EL (cell line): ENCODE measurements at places on chromosomes 4 and X.

GRCh38 chrX:133435544-133436124 is 20.3 kb upstream of the GPC4 start:
- no peak for DNase-seq

GRCh38 chr4:3773552-3774001 is 7.4 kb downstream of the ADRA2C start:
- DNase-seq = no peak

- no peak for DNase-seq
Measured at GRCh38 chr4:111404673-111405072, 740.6 kb upstream of the FAM241A start.

- DNase-seq = no peak
Measured at GRCh38 chr4:1087371-1087770, 26.0 kb downstream of the RNF212 start.

- no peak for DNase-seq
Measured at GRCh38 chrX:57951666-57952319, 41.5 kb upstream of the ZXDA start.

- DNase-seq = no peak
Measured at GRCh38 chr4:25075129-25075528, 44.4 kb upstream of the LGI2 start.

- DNase-seq = no peak
Measured at GRCh38 chr4:139453041-139453370, 915 bp upstream of the RAB33B start.

DNA sequence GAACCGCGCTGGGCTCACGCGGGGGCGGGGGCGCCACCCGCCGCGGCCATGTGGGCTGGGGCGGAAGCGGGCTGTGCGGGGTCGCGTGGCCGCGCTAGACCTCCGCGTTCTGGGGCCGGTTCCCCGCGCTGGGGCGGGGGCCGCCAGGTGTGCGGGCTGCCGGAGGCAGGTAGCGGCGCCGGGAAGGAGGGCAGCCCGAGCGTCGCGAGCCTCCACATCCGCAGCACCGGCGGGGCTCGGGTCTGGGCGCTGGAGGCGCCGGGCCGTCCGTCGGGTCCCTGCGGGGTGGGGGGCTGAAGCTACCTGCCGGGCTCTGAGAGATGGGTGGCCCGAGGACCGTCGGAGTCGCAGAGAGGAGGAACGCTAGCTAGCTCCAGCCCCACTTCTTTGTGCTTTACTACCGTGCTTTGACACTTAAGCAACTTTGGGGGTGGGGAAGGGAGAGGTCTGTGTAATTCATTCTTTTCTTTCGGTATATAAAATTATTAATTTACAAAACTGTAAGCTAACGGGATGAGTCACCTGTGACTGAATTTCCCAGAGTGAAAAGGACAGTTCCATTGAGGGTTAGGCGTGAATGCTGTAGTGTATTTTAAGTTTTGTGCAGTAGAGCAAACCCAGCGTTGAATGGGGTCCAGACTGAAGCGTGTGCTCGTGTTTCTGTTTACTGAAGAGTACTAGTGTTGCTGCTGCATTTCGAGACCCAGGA is 689 bp downstream of the METAP1 start:
- DNase-seq = peak; percentile 40

- no peak for DNase-seq
Measured at GRCh38 chrX:106144755-106145639, 23.1 kb upstream of the PWWP3B start.

DNA sequence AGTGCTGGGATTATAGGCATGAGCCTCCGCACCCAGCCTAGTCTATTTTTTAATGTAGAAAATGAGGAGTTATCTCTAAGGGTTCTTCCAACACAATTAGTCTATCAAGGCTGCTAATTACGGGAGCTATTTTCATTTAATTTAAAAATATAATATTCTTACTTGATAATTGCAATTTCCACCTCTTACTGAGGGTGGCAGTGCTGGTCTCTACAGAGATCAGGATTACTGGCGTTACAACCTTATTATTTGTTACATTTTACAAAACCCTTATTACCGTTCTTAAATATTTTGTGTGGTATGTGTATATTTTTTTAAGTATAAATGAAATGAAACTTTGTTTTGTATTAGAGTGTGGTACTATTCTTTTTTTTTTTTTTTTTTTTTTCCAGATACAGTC is 17.6 kb upstream of the GK start:
- DNase-seq = no peak

GRCh38 chr4:42344309-42344708 is 53.0 kb upstream of the SHISA3 start:
- no peak for DNase-seq

DNA sequence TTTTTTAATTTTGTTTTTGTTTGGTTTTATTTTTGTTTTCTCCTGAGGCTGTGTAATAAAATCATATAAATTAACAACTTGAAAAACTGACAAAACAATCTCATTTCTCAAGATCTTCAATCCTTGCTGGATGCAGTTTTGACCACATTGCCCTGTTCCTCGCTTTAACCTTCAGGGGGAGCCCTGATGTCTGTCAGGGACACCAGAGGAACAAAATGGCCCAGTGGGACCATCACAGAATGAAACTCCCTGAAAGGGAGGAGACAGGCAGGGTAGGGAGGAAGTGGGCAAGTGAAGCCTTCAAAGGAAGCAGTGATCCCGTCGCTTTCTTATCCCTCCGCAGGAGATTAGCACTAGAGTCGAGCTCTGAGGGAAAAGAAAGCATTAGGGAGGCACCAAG is 274.9 kb upstream of the LDB2 start:
- DNase-seq = peak; percentile 7

DNA sequence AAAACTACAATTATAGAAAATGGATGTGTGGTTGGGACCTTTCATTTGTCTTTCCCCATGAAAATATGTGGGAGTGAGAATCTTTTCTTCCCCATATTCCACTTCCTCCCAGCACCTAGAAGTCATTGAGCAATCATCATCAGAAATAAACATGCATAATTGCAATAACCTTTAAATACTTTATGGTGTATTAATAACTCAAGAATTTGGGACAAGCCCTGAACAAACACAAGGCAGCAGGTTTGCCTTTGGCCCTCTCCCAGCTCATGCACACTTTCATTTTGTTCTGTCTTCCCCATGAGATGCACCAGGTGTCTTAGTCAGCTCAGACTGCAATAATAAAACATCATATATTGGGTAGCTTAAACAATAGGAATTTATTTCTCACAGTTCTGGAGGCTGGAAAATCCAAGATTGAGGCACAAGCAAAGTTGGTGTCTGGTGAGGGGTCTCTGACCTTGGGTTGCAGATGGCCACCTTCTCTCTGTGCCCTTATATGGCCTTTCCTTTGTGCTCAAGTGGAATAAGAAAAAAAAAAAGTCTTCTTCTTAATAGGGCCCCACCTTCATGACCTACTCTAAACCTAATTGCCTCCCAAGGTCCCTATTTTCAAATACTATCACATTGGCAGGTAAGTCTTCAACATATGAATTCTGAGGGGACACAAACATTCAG is 34.7 kb upstream of the TMEM184C start:
- DNase-seq = peak; percentile 51

DNA sequence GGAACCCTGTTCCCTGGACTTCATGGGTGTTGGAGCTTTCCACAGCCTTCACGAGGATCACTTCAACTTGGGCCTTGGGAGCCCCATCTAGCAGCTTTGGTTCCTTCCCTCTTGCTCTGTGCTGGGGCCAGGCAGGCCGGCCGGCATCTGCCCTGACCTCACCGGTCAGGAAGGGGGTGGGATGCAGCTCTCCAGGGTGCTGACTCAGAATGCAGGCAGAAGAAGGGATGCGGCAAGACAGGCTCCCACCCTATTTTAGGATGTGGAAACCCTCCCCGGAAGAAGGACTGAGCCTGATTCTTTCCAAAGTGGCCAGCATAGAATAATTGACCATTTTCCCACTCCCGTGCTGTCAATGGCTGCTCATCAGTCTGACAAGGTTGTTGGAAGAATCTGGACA is 47.1 kb downstream of the FHDC1 start:
- peak; percentile 21 for DNase-seq

DNA sequence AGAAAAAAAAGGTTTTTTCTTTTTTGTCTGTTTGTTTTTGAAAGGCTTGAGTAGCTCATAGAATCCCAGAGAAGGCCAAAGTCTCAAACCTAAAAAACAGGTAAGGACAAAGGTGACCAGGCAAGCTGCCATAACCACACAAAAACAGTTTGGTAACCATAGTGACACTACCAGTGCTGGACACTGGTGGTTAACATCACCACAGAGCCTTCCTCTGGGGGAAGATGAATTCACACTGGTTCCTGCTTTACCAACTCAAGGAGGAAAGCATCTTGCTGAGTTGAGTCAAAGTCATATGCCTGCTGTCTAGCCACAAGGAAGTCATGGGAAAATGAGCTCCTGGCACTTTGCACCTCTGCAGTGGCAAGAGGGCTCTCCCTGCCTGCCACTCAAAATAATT is 32.5 kb downstream of the IDS start:
- no peak for DNase-seq

GRCh38 chrX:14670819-14671218 is 141.5 kb downstream of the GLRA2 start:
- no peak for DNase-seq

- DNase-seq = no peak
Measured at GRCh38 chr4:40562208-40562607, 67.5 kb downstream of the RBM47 start.

- DNase-seq = no peak
Measured at GRCh38 chr4:139540632-139541031, 15.4 kb downstream of the SETD7 start.

DNA sequence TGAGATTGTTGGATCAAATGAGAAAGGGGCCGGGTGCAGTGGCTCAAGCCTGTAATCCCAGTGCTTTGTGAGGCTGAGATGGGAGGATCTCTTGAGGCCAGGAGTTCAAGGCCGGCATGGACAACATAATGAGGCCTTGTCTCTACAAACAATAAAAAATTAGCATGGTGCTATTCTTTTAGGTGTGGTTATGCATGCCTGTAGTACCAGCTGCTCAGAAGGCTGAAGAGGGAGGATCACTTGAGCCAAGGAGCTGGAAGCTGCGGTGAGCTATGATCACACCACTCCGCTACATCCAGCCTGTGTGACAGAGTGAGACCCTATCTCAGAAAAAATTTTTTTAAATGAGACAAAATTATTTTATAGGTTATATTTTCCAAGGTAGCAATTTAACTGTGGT is 49.7 kb upstream of the TMEM150C start:
- DNase-seq = no peak

- DNase-seq = no peak
Measured at GRCh38 chr4:673349-674091, 556 bp downstream of the ATP5ME start.

DNA sequence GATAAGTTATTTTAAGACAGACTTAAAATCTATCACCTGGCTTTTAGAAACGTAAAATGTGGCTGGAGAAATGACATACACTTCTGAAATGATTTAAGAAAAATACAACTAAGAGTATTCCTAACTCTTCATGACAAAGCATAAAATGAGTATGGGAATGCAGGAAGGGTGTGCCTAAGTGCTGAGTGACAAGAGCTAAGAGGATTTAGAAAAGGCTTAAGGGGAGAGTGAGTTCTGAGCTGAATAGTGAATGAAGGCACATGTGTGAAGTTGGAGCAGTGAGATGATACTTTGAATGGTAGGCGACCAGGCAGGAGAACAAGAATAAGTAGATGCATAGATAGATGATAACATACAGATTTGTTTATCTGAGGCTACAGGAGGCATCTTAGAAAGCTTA is 458.3 kb upstream of the TENM3 start:
- DNase-seq = no peak

DNA sequence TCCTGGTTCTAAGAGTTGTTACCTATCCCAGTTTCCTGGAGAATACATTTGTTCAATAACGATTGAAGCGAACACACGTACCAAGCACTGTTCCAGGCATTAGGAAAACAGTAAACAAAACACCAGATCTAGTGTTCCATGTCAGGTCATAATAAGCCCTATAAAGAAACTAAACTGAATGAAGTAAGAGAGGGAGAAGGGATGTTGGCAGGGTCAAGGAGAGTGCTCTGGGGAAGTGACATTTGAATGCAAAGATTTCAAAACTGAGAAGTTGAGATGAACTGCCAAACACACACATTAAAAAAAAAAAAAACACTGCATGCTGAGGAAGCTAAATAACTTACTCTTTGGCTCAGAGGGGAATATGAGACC is 14.4 kb upstream of the ENAM start:
- no peak for DNase-seq
